Fibroblast of skin of back (primary cell): ENCODE measurements at places on chromosomes 12 and 14.

- no peak for DNase-seq
These were observed 5.0 kb downstream of the AJUBA start for GRCh38 chr14:22977434-22977683.

DNA sequence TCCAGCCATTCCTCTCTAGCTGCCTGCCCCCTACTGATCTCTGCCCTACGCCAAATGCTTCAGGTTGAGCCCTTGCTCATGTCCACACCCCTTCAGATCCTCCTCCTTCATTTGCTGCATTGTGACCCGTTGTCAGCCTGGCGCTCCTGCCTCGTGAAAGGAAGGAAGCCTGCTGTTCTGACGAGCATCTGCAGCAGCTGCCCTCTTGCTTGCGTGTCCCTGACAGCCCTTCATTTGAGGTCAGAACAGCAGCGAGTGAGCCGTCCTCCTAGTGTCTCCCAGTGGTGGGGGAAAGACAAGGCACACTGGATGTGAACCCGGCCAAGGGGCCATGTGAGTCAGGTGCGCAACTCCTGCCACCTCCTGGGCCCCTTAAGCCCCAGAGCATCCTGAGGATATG lies 3.0 kb upstream of the PIANP start:
- no peak for DNase-seq

DNA sequence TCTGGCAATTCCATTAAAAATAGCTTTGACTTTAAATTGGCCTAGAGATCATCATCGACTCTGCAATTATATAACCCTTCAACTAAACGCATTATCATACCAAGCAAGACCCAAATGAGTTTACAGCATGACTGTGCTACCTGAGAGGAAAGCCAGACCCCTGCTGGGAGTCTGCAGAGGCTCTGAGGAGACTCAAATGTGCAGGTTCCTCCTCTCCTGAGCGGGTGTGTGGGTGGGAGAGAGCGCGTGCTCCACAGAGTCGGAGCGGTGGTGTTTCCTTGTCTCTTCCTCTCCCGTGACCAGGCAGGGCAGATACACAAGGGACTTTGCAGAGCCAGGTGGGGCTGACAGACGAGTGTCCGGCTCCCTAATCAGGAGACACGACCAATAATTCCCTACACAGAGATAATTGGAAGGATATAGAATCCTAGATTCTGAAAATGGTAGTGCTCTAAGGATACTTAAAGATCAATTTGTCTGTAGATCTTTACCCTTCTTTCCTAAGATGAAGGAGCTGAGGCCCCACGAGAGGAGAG lies 74.1 kb downstream of the SLC8A3 start:
- no peak for DNase-seq

GRCh38 chr14:23568600-23569331 lies 1.2 kb upstream of the AP1G2 start:
- DNase-seq, result no peak
